ENCODE measurements at places on chromosomes 1 and 21. TPM values are rescaled to one million over a fixed set of nuclear protein-coding genes. Genes with fewer than 3 reads are reported as not detected.
A peak's percentile ranks its signal among the peaks of the same experiment; 100 is the strongest.

ASB17 gene
- total RNA-seq, result not detected

FCGR2B gene
- 6.8 TPM for total RNA-seq

CLDN17 gene
- not detected for total RNA-seq

LAPTM5 gene
- 310 TPM for total RNA-seq

TNNI3K gene
- not detected for total RNA-seq

SLC16A4 gene
- 12.0 TPM for total RNA-seq

NPPA gene
- 19.8 TPM for total RNA-seq

KRTAP13-2 gene
- not detected for total RNA-seq

- no peaks in the 10 kb centered on the region for H3K27me3 ChIP-seq
- H3K36me3 ChIP-seq, result peaks cover 4% of the 10 kb centered on the region
- H3K4me3 ChIP-seq, result no peak overlapping the region
- H3K4me1 ChIP-seq, result no peaks in the 10 kb centered on the region
- no peak for DNase-seq
Measured at GRCh38 chr21:39397646-39398385, 47.8 kb downstream of the LCA5L start.

GRCh38 chr1:174191349-174191862 is 32.1 kb downstream of the RABGAP1L start:
- DNase-seq, result no peak
- H3K27me3 ChIP-seq, result no peaks in the 10 kb centered on the region
- no peaks in the 10 kb centered on the region for H3K4me1 ChIP-seq
- H3K4me3 ChIP-seq, result no peak overlapping the region

- DNase-seq, result no peak
- H3K4me3 ChIP-seq, result no peak overlapping the region
- H3K27ac ChIP-seq, result peak overlapping the region; percentile 89
- no peaks in the 10 kb centered on the region for H3K27me3 ChIP-seq
- peaks cover 6% of the 10 kb centered on the region for H3K4me1 ChIP-seq
Measured at GRCh38 chr1:10685808-10686403, 110.5 kb downstream of the CASZ1 start.

DNA sequence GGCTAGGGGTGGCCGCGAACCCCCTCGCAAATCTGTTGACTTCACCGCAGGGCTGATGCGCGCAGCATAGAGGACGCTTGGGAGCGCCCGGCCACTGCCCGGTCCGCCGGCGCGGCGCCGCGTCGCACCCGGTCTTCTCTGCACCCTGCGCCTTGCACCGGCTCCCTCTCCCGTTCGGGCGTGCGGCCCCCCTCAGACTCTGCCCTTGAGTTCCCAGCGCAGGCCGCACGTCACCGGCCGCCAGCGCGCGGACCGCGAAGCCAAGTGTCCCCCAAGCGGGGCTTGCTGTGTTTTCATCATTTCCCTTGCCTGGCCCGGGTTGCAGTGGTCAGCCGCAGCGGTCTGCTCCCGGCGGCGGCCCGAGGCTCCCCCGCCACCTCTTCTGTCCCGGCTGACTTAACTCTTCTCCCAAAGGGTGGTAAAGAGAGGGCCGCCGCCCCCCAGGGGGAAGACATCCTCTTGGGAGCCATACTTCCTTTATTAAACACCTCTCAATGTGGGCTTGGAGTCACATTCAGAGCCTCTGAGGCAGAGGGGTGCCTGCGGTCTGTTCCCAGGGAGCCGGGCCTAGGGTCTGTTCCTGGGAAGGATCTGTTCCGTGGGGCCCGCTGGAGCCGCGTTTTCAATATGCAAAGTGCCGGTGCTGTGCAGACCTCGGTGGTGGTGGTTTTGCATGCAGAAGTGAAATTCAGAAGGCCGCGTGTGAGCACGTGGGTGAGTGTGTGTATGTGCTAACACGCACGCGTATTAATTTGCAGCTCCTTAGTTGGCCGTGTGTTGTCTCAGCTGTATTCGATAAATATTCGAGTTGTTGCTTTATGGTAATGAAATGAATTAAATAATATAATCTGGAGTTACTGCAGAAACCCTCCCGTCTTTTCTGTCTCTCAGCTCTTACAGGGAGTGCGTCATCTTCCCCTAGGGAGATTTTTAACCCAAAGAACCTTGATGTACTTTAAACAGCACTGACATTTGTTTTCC is 17.6 kb downstream of the PBX1 start:
- peak overlapping the region; percentile 44 for H3K27ac ChIP-seq
- no peak overlapping the region for H3K4me3 ChIP-seq
- peaks cover 16% of the 10 kb centered on the region for H3K4me1 ChIP-seq
- no peaks in the 10 kb centered on the region for H3K27me3 ChIP-seq
- H3K36me3 ChIP-seq, result no peaks in the 10 kb centered on the region

- no peaks in the 10 kb centered on the region for H3K4me1 ChIP-seq
- peak; percentile 29 for DNase-seq
- H3K27me3 ChIP-seq, result no peaks in the 10 kb centered on the region
- H3K27ac ChIP-seq, result peak overlapping the region; percentile 61
Measured at GRCh38 chr21:17460094-17460493, 52.7 kb upstream of the CXADR start.

GRCh38 chr21:42440187-42440792 is 36.6 kb downstream of the UBASH3A start:
- H3K36me3 ChIP-seq, result no peaks in the 10 kb centered on the region
- no peaks in the 10 kb centered on the region for H3K4me1 ChIP-seq

DNA sequence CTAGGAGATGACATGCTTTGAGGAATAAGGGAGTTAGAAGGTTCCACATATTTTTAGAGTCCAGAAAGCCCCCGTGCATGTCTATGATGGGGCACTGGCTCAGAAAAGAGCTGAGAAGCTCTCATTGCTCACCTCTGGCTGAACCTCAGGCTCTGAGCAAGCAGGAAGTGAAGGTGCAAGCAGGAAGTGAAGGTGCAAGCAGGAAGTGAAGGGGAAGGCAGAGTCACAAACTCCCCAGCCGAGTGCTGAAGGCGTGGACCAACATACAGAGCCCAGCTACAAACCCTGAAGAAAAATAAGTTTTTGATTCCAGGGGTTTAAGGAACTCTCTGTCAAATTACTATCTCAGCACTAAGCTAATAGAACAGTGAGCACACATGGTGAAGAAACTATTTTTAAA is 7.0 kb downstream of the KRTAP10-8 start:
- H3K4me3 ChIP-seq, result no peak overlapping the region
- H3K27ac ChIP-seq, result no peak overlapping the region
- H3K4me1 ChIP-seq, result no peaks in the 10 kb centered on the region
- no peaks in the 10 kb centered on the region for H3K36me3 ChIP-seq
- DNase-seq, result no peak

GRCh38 chr1:235113183-235113917 is 15.3 kb downstream of the TOMM20 start:
- H3K27me3 ChIP-seq, result no peaks in the 10 kb centered on the region
- no peak for DNase-seq
- H3K4me3 ChIP-seq, result no peak overlapping the region
- H3K36me3 ChIP-seq, result peaks cover 47% of the 10 kb centered on the region
- no peak overlapping the region for H3K27ac ChIP-seq

DNA sequence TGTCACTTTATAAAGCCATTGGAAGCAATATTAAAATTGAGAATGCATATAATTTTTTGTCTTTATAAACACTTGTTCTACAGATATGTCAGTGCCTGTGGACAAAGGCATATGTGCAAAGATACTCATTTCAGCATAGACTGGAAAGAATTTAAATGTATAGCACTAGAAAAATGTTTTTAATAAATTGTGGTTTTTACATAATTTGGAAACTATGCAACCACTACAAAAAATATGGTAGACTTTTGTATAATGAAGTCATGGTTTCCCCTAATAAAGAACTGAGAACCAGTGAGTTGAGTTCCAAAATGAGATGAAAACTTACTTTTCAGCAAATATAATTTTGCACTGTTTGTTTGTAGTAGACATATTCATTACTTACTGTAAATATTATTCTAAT is 48.5 kb downstream of the BRINP3 start:
- no peak overlapping the region for H3K4me3 ChIP-seq
- H3K27ac ChIP-seq, result no peak overlapping the region
- H3K4me1 ChIP-seq, result no peaks in the 10 kb centered on the region
- no peak for DNase-seq
- H3K36me3 ChIP-seq, result no peaks in the 10 kb centered on the region
- no peaks in the 10 kb centered on the region for H3K27me3 ChIP-seq

DNA sequence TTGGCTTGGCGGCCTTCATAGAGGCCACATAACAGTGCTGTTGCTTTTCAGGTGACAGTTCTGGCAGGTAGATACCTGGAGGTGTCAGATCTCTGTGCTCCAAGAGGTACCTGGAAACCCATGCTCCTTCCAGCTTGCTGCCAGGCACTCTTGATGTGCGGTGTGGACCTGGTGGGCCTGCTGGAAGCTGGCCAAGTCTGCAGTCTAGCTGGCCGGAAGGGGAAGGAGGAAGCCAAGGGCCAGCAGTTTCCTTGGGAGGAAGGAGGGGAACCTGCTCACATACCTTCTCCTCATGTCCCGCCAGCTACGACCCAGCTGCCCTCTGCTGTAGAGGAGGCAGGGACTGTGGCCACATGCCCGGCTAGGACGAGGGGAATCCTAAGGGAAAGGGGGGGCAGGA is 166.4 kb upstream of the AJAP1 start:
- H3K4me3 ChIP-seq, result no peak overlapping the region
- H3K36me3 ChIP-seq, result no peaks in the 10 kb centered on the region
- DNase-seq, result no peak
- H3K27ac ChIP-seq, result no peak overlapping the region

GRCh38 chr1:180188684-180189175 is 34.1 kb downstream of the QSOX1 start:
- H3K27me3 ChIP-seq, result no peaks in the 10 kb centered on the region
- no peak overlapping the region for H3K27ac ChIP-seq
- no peak overlapping the region for H3K4me3 ChIP-seq
- DNase-seq, result no peak

- no peaks in the 10 kb centered on the region for H3K4me1 ChIP-seq
- H3K36me3 ChIP-seq, result no peaks in the 10 kb centered on the region
- peak overlapping the region; percentile 66 for H3K4me3 ChIP-seq
- peak overlapping the region; percentile 96 for H3K27ac ChIP-seq
- DNase-seq, result peak; percentile 50
- H3K27me3 ChIP-seq, result no peaks in the 10 kb centered on the region
Measured at GRCh38 chr1:210328032-210328745, 513 bp upstream of the HHAT start.

GRCh38 chr1:2880812-2881295 is 79.4 kb upstream of the TTC34 start:
- no peaks in the 10 kb centered on the region for H3K36me3 ChIP-seq
- H3K4me3 ChIP-seq, result no peak overlapping the region
- H3K27me3 ChIP-seq, result no peaks in the 10 kb centered on the region
- H3K4me1 ChIP-seq, result no peaks in the 10 kb centered on the region
- no peak for DNase-seq

DNA sequence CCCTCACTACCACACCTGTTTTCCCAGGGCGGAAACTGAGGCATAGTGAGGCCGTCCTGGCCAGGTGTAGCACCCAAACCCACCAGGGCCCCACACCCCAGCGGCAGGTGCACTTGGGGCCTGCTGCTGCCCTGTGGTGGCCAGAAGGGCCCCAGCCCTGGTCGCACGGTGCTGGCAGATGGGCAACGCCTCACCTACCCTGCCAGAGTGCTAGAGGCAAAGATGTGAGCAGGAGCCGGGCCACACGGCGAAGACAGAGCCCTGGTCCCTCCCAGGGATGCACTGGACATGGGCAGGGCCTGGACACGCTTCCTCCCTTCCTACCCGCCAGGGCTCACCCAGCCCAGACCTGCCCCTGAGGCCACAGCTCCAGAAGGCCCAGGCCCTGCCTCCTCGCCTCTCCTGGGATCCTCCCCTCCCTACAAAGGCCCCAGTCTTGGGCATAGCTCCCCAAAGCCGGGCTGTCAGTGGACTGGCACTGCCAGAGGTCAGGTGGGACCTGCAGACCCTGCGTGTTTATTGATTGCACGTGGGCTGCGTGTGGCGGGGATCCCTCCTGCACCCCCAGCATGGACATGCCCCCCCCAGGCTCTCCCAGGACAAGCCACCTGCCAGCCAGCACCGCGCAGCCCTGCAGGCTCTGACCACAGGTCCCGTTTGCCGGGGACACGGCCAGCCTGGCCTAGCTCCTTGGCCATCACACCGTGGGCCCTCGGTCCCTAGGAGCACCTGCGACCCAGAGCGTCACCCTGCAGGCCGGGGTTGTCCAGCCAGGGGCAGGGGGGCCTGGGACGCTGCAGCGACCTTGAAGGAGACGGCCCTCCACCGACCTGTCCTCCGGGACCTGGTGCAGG is 44.1 kb downstream of the MEGF6 start:
- H3K4me1 ChIP-seq, result no peaks in the 10 kb centered on the region
- no peaks in the 10 kb centered on the region for H3K27me3 ChIP-seq
- H3K27ac ChIP-seq, result no peak overlapping the region
- H3K4me3 ChIP-seq, result no peak overlapping the region
- H3K36me3 ChIP-seq, result no peaks in the 10 kb centered on the region

- no peak overlapping the region for H3K27ac ChIP-seq
- H3K36me3 ChIP-seq, result no peaks in the 10 kb centered on the region
- DNase-seq, result no peak
- H3K4me3 ChIP-seq, result no peak overlapping the region
- peaks cover 20% of the 10 kb centered on the region for H3K4me1 ChIP-seq
- no peaks in the 10 kb centered on the region for H3K27me3 ChIP-seq
Measured at GRCh38 chr1:229689904-229690303, 63.9 kb downstream of the URB2 start.
